ENCODE measurements at places on chromosomes 4 and X. TPM values are rescaled to one million over a fixed set of nuclear protein-coding genes. Genes with fewer than 3 reads are reported as not detected.

The GPAT3 gene
- 5.3 TPM for total RNA-seq

The HTR2C gene
- total RNA-seq: not detected

The JADE3 gene
- 4.7 TPM for total RNA-seq

The FSTL5 gene
- total RNA-seq: under 0.01 TPM

The CSN2 gene
- not detected for total RNA-seq

The PLXNA3 gene
- total RNA-seq: 4.3 TPM

The PRPS2 gene
- 48.0 TPM for total RNA-seq

The ZNF81 gene
- 4.5 TPM for total RNA-seq

The TMPRSS11D gene
- not detected for total RNA-seq

The FAM53A gene
- total RNA-seq: 2.0 TPM

The CACNA1F gene
- not detected for total RNA-seq

The POU3F4 gene
- total RNA-seq: not detected

The ATG4A gene
- 13.6 TPM for total RNA-seq

The RNF128 gene
- total RNA-seq: 4.8 TPM

The ARMCX2 gene
- total RNA-seq: 98.9 TPM

The SMIM31 gene
- total RNA-seq: not detected

The MTMR8 gene
- total RNA-seq: under 0.01 TPM

The ATP8A1 gene
- total RNA-seq: 0.83 TPM

The GC gene
- not detected for total RNA-seq

The NCAPG gene
- total RNA-seq: 26.7 TPM

The EGFL6 gene
- not detected for total RNA-seq

The IQSEC2 gene
- 3.9 TPM for total RNA-seq

The DNAAF6 gene
- total RNA-seq: not detected

The QRFPR gene
- not detected for total RNA-seq

The SLC34A2 gene
- total RNA-seq: not detected

The UNC5C gene
- under 0.01 TPM for total RNA-seq

The CLDN22 gene
- not detected for total RNA-seq

The CENPVL3 gene
- total RNA-seq: not detected

The DDX53 gene
- not detected for total RNA-seq

The NR3C2 gene
- 1.9 TPM for total RNA-seq

The PDZD11 gene
- total RNA-seq: 66.4 TPM

The TXK gene
- not detected for total RNA-seq

The DRD5 gene
- not detected for total RNA-seq

The SYTL5 gene
- total RNA-seq: 0.56 TPM

The MAGEA2 gene
- not detected for total RNA-seq

The NPY2R gene
- total RNA-seq: not detected

The PHEX gene
- total RNA-seq: 0.18 TPM
